Activated CD4-positive, alpha-beta T cell treated with anti-CD3 and anti-CD28 coated beads for 36 hours (primary cell): ENCODE measurements at places on chromosomes 11 and 22.
A peak's percentile ranks its signal among the peaks of the same experiment; 100 is the strongest.

- no peak for DNase-seq
Observed at GRCh38 chr11:45921561-45922424, 663 bp upstream of the LARGE2 start.

GRCh38 chr11:131888230-131888855 lies 517.9 kb downstream of the NTM start:
- DNase-seq, result no peak

DNA sequence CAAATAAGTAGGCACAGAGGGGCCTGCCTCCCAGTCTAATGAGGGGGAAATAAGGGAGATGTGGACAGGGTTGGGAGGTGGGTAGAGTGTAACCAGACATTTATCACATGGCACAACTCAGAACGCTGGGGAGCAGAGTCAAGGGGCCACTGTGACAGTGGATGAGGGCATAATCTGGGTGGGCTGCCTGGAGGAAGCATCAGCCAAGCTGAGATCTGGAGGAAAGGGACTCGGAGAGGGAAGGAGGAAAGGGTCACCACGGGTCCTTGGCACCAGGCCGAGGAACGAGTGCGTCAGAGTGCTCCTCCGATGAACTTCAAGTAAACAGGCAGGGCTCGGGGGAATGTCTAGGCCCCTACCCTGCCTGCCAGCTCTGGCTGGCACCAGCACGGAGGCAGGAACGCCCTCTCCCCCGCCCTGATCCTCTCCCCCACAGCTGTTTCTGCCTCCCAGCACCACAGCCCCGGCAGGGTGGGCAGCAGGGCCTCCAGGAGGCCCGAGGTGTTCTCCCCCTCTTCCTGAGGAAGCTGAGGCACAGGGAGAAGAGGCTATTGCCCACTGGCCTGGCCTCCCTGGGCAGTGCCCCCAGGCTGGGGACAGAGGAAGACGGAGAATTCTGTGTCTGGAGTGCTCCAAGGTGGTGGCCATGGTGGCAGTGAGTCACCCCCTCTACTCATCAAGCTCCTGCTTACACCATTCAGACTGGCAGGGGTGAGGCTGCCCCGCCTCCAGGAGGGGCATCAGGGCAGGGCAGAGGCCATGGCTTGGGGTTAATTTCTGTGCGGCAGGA lies 4.2 kb downstream of the ALDH3B1 start:
- DNase-seq, result peak; percentile 40

GRCh38 chr11:104003491-104003890 lies 32.9 kb upstream of the DDI1 start:
- no peak for DNase-seq

GRCh38 chr22:41128606-41129005 lies 36.2 kb downstream of the EP300 start:
- DNase-seq, result no peak

DNA sequence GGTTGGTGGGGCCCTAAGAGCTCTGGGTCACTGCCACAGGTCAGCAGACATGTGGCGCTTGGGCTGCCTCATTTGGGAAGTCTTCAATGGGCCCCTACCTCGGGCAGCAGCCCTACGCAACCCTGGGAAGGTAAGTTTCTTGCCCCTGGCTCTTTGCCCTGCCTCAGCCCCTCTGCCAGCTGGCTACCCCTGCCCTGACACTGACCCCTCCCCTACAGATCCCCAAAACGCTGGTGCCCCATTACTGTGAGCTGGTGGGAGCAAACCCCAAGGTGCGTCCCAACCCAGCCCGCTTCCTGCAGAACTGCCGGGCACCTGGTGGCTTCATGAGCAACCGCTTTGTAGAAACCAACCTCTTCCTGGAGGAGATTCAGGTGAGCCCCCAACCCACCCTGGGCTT lies 1.9 kb downstream of the SCYL1 start:
- DNase-seq, result no peak

- peak; percentile 88 for DNase-seq
Observed at GRCh38 chr11:66363805-66364535, 7.6 kb downstream of the SLC29A2 start.

DNA sequence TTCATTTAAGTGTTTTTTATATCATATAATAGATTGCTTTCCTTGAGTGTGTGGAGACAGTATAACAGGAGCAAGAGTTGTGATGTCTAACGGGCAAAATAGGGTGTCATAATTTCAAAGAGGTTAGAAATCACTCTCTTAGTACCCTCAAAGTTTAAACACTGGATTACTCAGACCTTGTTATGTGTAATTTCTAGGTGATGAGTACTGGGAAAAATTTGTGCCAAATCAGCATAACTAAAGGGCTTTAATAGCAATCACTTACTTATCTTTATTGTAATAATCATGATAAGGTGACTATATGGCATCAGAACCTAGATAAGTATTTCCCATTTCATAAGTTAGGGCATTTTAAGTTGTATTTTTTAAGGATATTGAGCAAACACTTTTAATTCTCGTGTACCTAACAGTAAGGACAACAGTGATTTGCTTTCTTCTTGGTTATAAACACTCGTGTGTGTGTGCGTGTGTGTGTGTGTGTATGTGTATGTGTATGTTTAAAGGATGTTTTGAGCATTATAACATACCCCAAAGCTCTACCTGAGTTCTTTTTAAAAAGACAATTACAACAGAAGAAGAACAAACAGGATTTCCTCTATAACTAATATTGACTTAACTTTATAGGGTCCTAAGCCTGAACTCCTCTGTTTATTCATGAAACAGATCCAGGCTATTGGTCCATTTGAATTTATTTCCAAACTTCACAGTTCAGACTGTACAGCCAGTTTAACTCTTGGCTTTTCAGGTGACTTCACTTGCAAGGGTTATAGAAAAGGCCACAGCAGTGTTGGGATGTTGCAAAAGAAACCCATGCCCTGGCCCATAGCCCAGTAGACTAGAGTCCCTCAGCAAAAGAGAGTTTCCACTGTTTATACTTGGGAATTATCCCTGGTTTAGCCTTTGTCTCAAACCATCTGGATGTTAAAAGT lies 23.7 kb upstream of the PDE3B start:
- DNase-seq, result no peak

- no peak for DNase-seq
Observed at GRCh38 chr11:117601006-117601708, 195.9 kb downstream of the DSCAML1 start.

GRCh38 chr11:85976525-85976924 lies 92.4 kb downstream of the PICALM start:
- DNase-seq, result no peak

GRCh38 chr11:88583251-88583650 lies 245.7 kb upstream of the CTSC start:
- DNase-seq, result no peak

DNA sequence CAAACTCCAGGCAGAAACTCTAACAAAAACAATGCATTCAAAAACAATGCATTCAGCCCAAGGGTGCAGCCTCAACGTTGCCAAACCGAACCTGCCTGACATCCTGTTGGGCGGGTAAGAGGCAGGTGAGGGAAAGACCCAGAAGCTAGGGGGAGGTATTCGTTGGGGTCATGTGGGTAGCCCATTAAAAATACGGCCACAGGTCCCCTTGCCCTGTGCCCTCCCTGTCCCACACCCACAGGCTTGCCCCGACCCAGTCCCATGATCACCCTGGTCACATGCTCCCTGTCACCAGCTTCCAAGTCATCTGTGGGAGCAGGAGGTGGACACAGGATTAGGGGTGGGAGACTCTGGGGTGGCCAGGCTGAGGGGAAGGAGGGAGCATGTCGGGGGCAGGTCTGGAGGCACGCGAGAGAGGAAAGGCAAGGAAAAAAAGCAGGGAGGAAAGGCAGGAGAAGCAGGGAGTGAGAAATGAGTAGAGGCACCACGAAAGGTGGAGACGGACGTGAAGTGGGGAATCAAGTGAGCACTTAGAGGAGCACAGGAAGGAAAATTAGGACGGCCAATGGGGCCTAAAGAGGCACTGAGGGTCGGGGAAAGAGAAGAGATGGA lies 683 bp downstream of the PLA2G6 start:
- DNase-seq, result peak; percentile 56

- DNase-seq, result no peak
Observed at GRCh38 chr22:46923394-46923793, 160.9 kb downstream of the TBC1D22A start.

- no peak for DNase-seq
Observed at GRCh38 chr22:48088926-48089536, 1326.6 kb downstream of the TBC1D22A start.

DNA sequence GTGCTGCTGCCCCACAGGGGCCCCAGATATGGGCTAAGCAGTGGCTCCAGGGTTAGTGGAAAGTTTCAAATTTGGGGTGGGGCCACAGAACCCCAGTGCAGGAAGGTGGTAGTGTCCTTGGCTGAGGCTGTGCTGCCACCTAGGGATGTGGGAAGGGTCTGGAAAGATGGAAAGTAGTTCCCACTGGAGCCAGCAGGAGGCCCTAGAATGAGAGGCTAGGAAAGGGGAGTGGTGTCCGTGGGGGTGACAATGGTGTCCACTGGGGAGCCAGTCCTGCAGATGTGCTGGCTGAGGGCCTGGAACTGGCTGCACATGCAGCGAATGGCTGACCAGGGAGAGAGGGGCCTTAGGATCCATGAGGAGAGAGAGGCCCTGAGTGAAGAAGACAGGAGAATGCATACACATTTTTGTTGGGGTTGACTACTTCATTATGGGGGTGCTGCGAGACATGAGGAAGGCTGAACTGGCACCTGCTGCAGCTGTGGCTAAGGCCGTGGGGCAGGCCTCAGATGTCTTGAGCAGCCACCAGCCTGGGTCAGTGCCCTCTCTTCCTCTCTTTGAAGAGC lies 21.1 kb downstream of the RFPL3 start:
- DNase-seq, result peak; percentile 38

DNA sequence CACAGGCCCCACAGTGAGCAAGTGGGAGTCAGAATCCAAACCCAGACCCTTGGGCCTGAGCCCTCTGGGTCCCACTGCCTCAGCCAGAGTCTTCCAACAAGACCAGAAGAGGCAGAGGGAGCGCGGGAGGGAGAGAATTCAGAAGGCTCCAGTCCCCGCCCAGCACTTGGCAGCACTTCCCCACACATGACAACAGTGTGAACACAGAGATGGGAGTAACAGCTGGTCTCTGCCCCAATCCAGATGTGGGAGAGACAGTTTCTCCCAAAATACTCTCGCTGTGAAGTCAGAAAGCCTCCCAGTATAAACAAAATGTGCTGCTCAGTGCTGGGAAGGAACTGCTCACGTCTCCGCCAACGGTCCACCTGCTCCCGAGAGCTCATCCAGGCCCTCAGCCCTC lies 219.9 kb downstream of the MN1 start:
- DNase-seq, result no peak

GRCh38 chr11:125114518-125114917 lies 3.1 kb upstream of the TMEM218 start:
- DNase-seq, result peak; percentile 20

DNA sequence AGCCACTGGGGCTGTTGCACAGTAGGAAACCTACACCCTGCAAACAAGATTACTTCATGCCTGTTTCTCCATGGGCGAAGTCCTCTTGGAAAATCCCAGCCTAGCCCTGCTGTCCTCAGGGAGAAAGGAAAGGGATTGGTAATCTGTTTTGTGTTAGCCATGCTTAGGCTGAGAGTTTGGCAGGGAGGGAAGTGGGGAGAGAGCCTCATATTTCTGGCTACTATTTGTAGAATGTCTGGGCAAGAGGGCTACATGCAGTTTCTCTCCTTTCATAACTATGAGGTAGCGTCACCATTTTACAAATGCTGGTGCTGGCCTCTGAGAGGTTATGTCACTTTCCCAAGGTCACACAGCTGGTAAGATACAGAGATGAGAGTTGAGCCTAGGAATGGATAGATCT lies 737 bp upstream of the MFRP start:
- no peak for DNase-seq

DNA sequence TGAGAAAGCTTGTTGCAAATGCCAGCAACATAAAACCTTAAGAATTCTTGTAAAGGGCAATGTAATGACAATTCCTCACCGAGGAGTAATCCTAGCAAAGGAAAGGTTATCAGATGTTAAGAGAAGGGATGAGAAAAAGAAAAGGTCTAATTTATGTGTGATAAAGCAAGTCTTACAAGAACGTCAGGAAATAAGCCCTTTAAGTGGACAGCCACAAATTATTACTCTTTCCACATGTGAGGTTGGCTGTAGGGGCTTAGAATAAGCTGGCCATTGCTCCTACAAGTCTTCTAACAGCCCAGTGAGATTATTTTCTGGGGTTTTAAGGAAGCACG lies 9.3 kb downstream of the LAYN start:
- DNase-seq, result no peak

GRCh38 chr11:112285841-112286311 lies 25.2 kb upstream of the PLET1 start:
- DNase-seq, result no peak

- no peak for DNase-seq
Observed at GRCh38 chr11:2718817-2719438, 19.1 kb upstream of the KCNQ1OT1 start.

DNA sequence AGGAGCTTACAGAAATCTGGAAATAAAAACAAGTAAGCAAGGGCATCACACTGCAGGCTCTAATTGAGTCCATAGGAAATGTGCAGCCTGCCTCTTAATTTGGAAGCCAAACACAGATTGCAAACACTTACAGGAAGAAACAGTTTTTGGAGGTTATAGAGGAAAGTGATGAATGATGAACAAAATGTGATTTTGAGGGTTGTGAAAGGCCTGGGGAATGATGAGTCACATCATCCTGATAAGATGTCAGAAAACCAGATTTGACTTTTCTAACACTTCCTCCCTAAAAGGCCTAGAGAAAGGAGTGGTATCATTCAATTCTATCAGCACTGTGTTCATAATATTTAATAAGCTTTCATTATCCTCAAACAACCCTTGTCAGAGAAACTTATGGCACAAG lies 96.6 kb upstream of the POU2AF2 start:
- no peak for DNase-seq

DNA sequence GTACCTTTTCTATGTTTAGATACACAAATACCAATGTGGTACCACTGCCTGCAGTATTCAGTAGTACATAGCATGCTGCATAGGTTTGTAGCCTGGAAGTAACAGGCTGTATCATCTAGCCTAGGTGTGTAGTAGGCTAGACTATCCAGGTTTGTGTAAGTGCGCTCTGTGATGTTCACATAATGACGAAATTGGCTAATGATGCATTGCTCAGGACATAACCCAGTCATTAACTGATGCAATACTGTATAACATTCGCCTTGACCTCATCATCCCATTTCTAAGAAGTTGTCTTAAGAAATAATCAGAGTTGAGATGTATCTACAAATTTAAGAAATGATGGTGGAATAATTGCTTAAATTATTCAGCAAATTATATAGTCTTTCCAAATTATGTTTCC lies 116.0 kb upstream of the TIMP3 start:
- DNase-seq, result no peak

GRCh38 chr11:34305193-34305592 lies 52.6 kb downstream of the ABTB2 start:
- no peak for DNase-seq

- no peak for DNase-seq
Observed at GRCh38 chr11:134728186-134728585, 316.1 kb upstream of the B3GAT1 start.

DNA sequence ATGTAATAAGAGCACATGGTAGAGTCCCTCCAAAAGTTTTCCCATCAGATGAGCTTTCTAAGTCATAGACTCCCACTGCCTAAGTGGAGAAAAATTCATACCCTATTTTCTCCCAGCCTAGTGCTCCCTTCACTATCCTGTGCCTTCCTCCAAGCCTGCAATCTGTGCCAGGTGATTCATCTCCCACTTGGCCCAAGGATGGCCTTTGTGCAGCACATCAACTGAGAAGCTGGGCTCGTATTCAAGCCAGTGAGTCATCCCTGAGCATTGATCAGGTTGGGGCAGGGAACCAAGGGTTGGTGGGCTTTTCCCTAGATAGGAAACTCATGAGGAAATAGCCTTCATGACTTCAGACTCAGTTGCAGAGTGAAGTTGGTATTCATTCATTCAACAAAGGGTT lies 64.6 kb downstream of the PANX1 start:
- DNase-seq, result no peak
